Central memory CD4-positive, alpha-beta T cell (primary cell): ENCODE measurements at places on chromosomes 16 and 17.

- no peak for DNase-seq
Observed at GRCh38 chr16:66205287-66206231, 160.9 kb upstream of the CDH5 start.

DNA sequence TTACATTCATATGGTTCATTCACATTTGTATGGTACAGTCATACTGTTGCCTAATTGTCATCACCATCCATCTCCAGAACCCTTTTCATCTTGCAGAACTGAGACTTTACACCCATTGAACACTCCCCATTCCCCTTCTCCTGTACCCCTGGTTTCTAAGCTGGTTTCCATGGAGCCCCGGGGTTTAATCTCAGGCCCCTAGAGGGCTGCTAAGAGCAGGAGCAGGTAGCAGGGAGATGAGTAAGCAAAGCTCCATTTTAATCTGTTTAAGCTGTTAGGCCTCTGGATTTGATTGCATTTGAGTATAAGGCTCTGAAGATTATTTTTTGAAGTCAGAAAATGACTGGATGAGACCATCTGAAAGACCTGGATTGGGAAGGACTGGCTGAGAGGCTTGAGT is 68.5 kb upstream of the RPL38 start:
- DNase-seq: no peak

GRCh38 chr17:46013502-46014165 is 14.6 kb downstream of the STH start:
- DNase-seq: no peak

GRCh38 chr17:28946239-28946638 is 5.1 kb downstream of the PHF12 start:
- DNase-seq: no peak

DNA sequence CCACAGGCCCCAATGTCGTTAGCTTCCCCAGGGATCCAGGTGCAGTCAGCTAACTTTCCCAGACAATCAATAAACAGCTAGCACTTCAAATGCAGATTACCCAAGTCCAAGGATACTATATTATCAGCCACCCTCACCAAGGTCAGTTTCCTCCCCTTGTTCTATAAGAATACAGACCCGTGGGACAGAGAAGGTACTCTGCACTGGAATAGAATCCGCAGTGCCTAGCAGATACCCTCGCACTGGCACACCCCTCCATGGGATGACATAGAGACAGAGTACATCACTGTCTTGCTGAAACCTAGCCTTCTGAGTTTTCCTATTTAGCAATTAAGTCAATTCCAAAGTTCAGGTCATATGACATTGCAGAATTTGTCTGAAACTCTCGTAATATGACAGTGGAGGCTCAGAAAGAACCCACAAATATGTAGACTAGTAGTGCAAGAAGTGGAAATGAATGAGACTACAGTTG is 40.0 kb upstream of the ABCA10 start:
- no peak for DNase-seq
